ENCODE measurements at places on chromosomes 4 and X.

GRCh38 chrX:134588806-134589205 lies 69.5 kb downstream of the PLAC1 start:
- no peak for DNase-seq

DNA sequence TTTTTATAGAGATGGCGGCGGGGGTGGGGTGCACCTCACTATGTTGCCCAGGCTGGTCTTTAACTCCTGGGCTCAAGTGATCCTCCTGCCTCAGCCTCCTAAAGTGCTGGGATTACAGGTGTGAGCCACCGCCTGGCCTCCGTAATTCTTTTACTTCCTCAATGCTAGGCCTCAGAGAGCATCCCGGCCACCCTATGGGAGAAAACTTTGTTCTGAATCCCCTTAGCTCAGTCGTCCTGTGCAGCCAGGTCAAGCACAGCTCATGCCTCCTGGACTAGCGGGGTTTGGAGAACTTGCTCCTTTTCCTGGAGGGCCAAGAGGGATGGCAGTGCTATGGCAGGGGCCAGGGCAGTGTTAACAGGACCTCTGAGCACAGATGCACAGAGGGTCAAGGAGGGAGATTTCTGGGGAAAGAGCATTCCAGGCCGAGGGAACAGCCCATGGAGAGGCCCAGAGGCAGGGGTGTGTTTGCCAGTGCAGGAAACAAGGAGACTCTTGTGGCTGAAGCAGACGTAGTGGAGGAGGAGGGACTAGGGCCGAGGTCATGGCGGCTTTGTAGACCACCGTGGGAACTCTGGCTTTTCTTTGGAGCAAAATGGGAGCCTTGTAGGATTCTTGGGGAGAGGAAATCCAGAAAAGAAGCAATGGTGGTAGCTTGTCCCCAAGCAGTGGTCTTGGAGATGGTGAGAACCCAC lies 9.8 kb upstream of the TNIP2 start:
- no peak for DNase-seq

GRCh38 chr4:94127707-94128328 lies 79.8 kb upstream of the SMARCAD1 start:
- peak; percentile 2 for DNase-seq

- no peak for DNase-seq
Measured at GRCh38 chr4:48470570-48470969, 12.6 kb upstream of the SLC10A4 start.

DNA sequence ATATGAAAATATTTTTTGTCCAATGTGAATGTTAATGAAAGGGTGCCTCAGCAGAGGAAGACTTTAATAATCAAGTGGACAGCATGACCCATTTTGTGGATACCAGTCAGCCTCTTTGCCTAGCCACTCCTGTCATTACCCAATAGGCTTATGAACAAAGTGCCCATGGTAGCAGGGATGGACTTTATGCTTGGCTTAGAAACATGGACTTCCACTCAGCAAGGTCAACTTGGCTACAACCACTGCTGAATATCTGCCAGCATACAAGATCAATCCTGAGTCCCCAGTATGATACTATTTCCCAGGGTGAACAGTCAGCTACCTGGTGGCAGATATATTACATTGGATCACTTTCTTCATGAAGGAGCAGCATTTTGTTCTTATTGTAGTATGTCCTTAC lies 56.7 kb upstream of the NXF3 start:
- no peak for DNase-seq

DNA sequence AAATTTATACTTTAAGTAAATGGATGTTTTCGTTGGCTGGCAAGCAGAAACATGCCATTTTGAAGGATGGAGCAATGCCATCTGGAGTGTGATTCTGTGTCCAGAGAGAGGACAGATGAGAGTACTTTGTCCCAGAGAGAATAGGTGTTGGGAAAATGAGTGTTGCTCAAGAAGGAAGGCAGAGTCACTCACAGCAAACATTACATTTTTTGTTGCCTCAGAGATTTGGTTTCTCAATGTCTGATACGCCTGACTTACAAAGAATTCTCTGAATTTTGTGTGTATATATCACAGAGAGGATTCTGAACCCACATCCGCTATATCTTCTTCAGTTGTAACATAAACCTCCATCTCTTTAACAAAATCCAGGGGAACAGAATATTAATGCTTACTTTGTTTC lies 102.8 kb upstream of the PCDH18 start:
- no peak for DNase-seq

- no peak for DNase-seq
Measured at GRCh38 chr4:32589853-32590252, 1869.7 kb downstream of the PCDH7 start.

DNA sequence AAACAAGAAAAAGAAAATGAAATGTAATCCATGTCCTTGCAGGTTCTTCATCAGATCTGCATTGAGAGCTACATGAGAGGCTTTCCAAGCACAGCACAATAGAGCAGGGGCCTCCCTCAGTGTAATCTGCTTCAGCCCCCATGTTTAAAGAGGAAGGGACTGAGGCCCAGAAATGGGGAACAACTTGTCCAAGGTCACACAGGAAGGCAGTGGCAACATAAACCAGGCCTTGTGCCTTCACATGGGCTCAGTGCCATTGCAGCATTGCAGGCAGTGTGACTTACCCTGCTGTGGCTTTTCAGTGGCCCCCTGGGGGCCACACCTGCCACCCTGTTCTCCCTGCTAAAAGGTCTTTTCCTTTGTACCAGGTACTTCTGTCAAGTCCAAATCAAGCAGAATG lies 20.9 kb upstream of the CD99L2 start:
- DNase-seq = no peak

DNA sequence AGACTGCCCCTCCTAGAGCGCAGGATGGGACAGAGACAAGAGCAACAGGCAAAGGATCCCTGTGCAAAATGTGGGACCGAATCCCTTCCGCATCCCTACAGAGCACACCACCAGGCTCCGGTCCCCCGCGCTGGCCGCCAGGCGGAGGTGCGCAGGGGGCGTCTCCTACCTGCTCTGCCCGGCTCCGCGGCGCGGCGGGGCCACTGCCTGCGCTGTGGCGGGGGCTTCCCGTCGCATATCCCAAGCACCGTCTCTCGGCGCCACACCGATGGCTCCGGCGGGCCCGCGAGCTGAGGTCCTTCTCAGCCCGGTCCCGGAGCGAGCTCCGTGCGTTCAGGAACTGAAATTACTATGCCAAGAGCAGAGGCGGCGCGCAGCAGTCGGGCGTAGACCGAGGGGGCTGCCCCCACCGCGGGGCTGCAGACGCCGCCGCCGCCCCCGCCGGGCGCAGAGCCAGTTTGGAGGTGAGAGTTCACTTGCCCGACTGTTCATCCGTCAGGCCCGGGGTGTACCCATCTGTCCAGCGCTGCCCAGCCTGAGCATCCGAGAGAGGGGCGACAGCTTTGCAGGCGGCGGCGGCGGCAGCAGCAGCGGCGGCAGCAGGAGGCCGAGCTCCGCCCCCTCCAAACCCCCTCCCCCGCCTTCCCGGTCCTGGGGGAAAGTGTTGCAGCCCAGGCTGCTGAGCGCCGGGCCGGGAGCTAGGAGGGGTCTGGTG lies at the start of gene GPRIN3:
TSS of gene GPRIN3 (minus strand) at position 355 of the 715 bp plus-strand sequence. CDS start 57,690 bp downstream, outside the sequence.
- DNase-seq = peak; percentile 70

DNA sequence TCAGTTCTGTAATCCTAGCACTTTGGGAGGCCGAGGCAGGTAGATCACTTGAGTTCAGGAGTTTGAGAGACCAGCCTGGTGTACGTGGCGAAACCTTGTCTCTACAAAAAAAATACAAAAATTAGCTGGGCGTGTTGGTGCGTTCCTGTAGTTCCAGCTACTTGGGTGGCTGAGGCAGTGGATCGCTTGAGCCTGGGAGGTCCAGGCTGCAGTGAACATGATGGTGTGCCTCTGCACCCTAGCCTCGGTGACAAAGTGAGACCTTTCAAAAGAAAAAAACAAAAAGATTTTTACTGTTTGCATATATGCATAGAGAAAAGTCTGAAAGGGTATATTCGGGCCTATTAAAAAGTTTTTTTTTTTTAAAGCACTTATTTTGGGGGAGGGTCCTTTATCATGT lies 76.1 kb downstream of the KDM6A start:
- no peak for DNase-seq

DNA sequence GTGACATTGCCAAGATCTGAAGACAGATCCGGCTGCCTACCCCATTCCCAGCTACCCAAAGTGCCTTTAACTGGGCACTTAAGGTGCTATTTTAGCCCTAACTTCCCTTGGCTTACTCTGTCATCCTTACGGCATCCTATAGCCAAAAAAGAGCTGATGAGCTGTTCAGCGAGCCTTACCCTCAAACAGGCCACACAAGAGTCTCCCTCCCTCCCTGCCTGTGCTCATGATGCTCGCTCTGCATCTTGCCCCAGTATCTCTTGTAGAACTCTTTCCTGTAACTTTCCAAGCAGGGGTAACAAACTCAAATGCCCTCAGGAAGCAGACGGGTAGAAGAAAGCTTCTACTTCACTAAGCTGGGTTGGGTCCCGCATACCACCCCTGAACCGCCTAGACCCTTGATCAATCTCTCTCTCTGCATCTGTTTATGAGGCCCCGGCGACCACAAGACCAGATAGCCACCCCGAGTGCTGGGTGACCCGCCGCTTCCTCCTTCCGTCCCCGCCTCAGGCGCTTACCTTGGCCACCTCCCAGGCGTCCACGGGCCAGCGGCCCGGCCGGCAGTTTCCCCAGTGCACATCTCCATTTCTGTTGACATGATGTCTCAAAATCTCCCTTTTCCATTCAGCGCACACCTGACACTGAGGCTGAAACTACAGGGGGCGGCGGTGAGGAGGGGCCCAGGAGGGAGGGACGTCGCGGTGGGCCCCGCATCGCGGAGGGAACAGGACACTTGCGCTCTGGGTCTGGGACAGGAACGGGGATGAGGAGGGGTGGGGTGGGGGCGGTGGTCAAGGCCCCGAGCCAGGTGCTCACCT lies 663 bp downstream of the CXorf38 start:
- DNase-seq = peak; percentile 3

GRCh38 chrX:136162827-136163570 lies 15.7 kb downstream of the FHL1 start:
- DNase-seq = no peak

- no peak for DNase-seq
Measured at GRCh38 chrX:150362599-150363481, at the start of gene MAMLD1. Gene MAMLD1, plus strand, starts transcription at chrX:150363317. Its CDS starts 82,200 bp downstream, at chrX:150445517.
